Umbilical cord (tissue), 2 donors: ENCODE measurements at places on chromosomes 4 and X.

- DNase-seq, result peak; percentile 56
Observed at GRCh38 chrX:10009741-10010140, 42.6 kb downstream of the CLDN34 start.

DNA sequence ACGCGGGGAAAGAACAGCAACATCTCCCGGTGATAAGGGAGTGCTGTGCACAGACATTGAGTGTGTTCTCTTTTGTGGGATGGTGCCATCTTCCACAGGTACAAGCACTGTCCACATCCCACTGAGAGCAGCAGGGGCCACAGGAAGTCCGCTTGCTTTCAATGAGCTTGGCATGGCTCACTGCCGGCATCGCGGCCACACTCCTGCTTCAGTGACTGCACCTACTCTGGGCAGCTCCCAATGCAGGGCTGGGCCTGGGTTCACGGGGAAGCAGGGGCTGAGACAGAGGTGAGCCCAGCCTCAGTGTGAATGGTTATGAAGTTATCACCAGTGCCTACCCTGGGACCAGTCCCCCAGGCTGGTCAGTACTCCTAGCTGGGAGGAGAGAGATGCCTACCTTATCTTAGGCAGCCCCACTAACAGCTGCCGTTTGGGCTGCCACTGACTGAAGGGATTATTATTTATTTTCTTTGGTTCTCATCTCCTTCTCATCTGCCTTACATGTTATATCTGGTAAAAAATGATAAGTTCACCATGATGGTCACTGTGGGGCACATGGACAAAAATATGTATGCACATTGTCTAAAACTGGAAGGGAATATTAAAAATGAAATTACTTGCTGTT is 99.2 kb downstream of the MGST2 start:
- DNase-seq, result no peak

DNA sequence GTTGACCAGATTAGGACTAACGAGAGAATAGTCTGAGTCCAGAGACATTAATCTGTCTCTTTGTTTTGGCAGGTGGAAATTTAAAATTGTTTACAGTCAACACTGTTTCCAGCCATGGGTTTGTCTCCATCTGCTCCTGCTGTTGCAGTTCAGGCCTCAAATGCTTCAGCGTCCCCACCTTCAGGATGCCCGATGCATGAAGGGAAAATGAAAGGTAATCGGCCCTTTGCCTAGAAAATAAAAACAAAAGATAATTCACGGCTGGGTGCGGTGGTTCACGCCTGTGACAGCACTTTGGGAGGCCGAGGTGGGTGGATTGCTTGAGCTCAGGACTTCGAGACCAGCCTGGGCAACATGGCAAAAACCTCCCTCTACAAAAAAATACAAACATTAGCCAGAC is 815 bp downstream of the HCCS start:
- no peak for DNase-seq

GRCh38 chr4:7395645-7396044 is 39.1 kb downstream of the PSAPL1 start:
- no peak for DNase-seq

DNA sequence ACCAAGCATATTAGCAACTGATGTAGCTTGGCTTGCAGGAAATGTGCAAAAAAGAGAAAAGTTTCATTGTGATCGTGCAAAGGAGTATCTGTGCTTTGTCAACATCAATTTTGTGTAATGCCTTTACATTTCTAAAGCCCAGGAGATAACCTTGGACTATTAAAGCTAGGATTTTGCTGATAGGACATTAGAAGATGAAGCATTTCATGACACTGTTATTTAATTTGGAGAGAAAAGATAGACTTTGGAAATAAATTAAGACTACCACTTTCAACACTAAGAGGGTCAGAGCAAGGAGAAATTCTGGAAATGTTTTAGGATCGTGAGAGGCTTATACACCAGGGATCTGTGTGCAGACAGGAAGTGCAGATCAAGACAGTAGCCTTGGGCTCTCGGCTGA is 120.6 kb upstream of the MID1 start:
- peak; percentile 73 for DNase-seq
